ENCODE measurements at places on chromosomes 16 and 17.

DNA sequence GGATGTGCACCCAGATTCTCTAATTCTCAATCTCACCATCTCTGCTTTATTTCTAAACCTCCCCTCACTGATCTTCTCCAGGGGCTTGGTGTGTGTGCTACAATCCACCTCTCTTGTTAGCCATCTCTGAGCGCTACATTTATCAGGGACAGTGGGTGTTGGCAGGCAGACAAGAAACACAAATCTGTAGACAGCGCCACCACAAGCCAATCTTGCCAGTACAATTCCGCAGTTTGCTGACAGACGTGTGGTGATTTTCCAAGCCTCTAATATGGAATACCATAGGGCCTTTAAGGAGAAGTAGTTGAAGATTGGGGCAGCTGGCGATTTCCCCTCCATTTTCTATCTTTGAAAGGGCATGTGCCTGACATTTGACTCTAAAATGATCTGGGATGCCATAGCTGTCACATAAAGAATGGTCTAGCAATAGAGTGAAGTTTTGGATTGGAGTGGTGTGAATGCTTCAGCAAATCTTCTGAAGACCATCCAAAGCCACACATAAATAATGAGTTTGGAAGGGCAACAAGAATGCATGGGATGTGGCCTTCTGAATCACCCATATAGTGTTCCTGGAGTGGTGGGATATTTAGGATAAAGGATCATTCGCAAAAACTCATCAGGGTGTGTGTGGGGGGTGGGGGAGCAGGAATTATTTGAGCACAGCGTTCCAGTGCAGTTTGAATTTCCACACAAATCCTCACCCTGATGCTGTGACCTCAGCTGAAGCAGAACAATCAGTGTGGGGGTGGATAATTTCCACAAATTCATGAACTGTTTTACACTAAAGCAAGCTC lies 12.0 kb upstream of the ANKFN1 start:
- no peak for DNase-seq

DNA sequence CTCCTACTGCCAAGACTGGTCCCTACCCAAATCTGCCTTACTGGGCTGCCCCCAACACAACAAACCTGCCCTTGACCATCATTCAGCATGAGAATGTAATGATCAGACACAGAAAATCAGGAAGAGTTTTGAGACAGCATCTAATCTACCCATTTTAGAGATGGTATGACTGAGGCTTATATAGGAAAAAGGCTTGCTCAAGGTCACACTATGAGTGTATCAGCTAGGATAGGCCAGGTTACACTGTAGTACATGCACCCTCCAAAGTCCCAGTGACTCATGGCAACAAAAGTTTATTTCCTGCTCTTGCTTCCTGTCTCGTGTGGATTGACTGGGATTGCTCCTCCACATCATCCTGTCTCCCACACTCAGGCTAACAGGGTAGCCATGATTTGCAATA lies 27.9 kb downstream of the NLRC5 start:
- no peak for DNase-seq

DNA sequence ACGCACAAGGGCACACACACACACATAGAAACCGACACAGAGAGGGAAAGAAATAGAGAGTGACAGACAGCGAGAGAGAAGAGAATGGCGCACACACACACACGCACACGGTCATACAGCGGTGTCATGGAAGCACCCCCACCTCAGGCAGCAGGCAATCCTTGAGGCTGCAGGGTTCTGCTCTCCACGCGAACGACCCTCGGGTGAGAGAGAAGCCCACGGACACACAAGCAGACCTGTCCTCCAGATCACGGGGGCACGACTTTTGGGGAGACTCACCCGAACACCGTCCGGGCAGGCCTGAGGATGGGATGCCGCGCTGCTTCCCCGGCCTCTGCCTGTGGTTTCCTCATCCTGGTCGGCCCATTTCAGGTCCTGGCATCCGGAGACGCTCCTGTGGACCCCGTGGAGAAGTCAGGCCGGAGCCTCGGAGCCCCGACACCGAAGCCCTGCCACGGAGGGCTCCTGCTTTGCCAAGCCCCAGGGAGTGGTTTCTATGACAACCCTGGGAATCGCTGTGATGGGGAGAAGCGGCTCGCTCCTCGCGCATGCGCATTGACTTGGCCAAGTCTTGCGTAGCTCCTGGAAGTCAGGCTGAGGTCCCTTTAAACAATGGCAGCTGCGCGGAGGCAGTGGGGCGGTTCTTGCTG lies 118.2 kb upstream of the KCNJ18 start:
- peak; percentile 70 for DNase-seq

- DNase-seq, result no peak
These were observed 7.1 kb downstream of the IRX5 start for GRCh38 chr16:54937671-54938211.

DNA sequence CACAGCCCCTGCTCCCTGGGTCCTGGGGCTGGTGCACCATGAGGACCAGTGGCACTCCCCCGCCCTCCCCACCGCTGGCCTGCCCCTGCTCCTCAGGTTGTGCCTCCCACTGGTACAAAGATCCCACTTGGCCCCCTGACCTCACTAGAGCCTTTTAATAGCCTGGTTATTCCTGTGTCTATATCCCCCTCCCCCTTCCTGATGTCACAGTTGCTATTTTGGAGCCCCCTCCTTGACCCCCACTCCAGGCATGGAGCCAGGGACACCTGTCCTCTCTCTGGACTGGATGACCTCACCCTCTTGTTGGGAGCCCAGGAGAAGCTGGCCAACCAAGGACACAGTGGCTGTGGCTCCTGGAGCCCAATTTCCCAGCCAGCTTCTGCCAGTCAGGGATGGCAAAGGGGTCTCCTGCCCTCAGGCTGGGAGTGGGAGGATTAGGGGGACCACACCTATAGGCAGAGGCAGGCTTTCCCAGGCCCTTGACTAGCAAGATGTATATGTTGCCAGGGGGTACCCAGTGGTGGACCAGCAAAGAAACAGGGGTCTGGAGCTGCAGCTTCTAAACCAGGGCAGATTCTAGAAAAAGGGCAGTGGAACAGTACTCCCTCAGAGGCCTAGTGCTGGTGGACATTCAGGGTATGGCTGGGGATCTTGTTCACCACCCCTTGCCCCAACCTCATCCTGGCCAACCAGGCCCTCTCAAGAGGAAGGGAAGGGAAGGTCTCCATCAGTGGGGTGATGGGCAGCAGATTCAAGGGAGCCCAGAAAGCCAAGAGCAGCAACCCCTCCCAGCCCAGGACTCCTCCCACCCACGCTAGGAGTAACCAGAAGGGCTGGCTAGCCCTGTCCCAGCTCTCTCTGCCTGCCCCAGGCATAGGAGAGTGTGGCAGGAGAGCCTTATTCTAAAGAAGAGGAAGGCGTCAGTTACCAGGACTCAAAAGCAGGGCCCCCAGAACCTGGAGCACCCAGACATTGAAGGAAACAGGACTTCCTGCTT lies 10.9 kb downstream of the HDAC5 start:
- DNase-seq, result no peak

DNA sequence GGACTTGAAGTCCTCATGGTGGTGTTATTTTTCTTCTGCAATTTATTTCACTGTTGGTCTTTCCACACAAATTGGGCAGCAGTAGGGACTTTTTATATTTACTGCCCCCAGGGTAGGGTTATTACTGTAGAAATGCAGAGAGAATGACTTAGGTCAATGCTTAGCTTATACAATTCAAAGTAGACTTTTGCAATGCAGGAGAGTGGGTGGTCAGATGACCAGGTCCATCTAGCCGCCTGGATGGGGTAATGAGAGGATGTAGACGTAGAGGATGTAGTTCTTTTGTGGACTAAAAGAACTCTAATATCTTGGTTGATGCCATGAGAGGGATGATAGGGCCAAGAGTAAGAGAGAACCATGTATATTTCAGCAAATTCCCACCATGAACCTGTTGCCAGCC lies 2.7 kb upstream of the KRTAP17-1 start:
- DNase-seq, result no peak

DNA sequence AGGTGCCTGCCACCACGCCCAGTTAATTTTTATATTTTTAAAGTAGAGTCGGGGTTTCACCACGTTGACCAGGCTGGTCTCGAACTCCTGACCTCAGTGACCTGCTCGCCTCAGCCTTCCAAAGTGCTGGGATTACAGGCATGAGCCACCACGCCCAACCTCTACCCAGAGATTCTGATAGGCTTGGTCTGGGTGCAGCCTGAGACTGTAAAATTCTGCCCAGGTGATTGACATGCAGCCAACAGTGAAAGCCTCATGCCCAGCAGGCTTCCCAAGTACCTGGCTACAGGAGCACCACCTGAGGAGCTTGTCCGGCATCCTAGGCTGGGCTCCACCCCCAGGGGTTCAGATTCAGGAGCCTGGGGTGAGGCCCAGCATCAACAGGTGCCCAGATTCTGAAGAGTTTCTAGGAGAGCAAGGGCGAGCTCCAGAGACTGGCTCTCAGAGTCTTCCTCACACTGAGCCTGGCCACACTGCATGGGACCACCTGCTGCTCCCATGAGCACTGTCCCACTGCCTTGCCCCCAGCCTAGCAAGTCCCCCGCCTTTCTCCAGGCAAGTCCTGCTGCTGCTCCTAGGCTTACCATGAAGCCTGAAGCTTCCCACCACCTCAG lies 16.6 kb downstream of the ZNF385C start:
- DNase-seq, result no peak

GRCh38 chr16:52725043-52725442 lies 178.1 kb upstream of the TOX3 start:
- no peak for DNase-seq

DNA sequence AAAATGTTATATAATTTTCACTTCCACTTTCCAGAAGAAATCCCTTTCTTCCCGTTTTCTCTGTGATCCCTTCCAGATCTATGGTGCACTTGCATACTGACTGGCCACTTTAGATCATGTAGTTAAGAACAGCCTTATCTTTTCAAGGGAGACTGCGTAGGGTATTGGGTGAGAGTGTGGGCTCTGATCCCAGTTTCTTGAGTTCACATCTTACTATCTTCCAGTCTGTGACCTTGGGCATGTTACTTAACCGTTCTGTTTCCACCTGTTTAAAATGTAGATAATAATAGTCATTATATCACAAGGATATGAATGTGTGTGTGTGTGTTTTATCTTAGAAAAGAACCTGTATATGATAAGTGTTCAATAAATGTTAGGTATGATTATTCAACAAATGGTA lies 83.7 kb downstream of the TANGO6 start:
- DNase-seq, result no peak

DNA sequence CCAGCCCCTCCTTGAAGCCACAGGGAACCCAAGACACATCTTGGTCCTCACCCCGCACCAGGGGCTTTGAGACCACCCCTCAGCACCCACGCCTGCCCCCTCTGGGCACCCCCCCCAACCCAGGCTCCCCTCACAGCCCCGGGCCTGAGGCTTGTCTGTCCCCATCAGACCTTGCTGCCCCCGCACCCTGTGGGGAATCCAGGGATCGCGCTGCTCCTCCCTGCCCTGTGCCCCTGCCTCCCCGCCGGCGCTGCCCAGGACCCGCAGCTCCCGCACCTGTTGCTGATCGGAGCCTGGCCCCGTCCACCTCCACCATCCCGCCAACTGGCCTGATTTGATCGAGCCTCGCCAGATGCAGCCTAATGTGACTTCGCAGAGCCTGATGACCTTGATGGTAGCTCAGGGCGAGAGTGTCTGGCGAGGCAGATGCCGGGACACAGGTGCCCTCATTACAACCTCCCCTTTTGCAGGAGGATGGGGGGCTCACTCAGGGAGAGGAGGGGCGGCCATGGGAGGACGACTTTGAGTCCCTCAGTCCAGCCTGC lies 29.0 kb downstream of the SLC25A10 start:
- DNase-seq, result no peak

DNA sequence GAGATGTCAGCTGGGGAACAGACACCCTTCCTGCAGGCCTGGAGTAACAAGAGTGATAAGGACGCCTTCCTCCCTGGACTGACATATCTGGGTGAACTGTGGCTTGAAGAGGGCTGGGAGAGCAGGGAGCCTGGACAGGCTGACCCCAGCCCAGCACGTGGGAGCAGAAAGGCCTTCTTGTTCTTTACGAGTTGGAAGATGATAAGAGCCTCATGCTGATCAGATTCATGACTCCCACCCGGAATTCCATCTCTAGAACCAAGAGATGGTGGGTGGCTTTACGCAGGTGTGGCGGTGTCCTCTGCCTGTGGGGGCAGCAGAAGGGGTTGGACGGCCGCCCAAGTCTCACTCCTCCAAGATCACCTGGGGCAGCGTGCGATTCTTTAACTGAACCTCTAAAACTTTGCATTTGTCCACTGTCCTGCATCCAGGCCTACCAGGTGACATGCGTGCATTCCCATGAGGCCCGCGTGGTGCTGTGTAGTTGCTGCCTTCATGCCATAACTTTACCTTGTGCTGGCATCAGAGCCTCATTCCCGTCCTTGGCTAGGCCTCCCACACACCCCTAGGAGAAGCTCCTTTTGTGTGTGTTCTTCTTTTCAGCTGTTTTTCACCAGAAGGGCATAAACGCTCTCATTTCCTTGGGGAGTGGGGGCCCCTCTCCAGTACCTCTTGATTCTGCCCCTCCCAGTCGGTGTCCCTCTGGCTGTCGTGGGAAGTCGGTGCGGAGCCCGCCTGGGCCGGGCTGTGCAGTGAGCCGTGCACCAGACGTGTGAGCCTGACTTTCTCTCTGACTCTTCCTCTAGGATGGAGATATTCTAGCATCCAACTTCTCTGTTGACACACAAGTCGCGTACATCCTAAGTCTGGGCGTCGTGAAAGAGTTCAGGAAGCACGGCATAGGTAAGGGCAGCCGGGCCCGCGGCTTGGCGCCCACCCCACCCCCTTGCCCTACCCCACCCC lies 13.3 kb downstream of the C16orf90 start:
- DNase-seq, result no peak

DNA sequence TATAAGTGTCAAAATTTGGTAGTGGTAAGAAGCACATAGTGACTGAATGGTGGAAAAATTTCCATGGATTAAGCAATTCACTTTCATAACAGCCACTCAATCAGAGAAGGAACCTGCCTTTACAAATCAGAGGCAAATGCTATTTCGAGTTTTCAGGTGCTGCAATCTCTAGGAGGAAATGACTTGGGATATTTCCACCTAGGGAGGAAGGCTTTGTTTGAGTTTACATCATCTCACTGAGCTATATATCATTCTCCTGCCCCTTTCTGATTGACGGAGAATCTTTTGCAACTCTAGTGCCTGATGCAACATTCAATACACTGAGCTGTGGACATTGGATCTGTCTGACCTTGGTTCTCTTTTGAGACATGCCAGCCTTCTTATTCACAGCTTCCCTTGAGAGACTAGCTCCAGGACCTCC lies 26.3 kb downstream of the MARCHF10 start:
- DNase-seq, result no peak
